Chondrocyte (in vitro differentiated cells): ENCODE measurements at places on chromosomes 13 and 19.

DNA sequence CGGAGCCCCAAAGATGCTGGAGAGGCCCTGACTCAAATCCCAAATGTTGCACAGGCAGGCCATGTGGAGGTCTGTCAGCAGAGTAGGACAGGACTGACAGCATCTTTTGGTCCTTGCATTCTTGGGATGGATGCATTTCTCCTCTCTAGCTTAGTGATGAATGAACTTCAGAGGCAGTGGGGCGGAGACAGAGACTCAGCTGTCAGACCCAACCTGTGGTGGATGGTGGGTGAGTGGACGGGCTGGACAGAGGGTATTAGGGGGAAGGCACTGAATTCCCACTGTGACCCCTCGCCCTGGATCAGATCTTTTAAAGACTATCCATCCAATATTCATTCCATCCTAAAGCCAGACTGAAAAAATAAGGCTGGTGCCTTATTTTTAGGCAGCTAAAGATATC lies 39.3 kb upstream of the GJB6 start:
- DNase-seq, result no peak

DNA sequence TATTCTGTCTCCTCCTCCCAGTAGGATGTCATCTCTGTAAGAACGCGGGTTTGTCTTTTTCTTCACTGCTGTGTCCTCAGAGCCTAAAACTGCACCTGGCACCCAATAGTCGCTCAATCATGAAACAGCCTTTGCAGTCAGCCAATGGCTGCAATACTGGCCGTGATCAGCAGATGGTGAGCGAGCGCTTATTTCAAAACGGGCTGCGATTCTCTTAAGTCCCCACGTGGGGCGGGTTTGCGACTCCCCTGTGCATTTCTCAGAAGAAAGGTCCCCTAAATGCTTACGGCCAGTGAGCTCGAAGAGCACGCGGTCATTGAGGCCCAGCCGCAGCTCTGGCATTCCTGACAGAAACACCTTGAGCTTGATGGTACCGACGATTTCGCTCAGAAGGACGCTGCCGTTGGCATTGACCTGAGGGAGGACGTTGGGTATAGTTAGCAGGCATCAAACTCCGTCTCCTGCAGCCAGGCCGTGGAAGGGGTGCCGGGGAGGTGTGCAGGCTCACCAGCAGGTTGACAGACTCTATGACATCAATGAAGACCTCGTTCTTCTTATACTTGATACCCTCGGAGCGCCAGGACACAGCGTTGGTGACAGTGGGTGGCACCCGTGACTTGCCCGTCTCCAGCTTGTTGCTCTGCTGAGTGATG lies 6.0 kb downstream of the AP1M2 start:
- DNase-seq, result no peak

- no peak for DNase-seq
Measured at GRCh38 chr13:21050288-21051197, 10.8 kb downstream of the LATS2 start.

DNA sequence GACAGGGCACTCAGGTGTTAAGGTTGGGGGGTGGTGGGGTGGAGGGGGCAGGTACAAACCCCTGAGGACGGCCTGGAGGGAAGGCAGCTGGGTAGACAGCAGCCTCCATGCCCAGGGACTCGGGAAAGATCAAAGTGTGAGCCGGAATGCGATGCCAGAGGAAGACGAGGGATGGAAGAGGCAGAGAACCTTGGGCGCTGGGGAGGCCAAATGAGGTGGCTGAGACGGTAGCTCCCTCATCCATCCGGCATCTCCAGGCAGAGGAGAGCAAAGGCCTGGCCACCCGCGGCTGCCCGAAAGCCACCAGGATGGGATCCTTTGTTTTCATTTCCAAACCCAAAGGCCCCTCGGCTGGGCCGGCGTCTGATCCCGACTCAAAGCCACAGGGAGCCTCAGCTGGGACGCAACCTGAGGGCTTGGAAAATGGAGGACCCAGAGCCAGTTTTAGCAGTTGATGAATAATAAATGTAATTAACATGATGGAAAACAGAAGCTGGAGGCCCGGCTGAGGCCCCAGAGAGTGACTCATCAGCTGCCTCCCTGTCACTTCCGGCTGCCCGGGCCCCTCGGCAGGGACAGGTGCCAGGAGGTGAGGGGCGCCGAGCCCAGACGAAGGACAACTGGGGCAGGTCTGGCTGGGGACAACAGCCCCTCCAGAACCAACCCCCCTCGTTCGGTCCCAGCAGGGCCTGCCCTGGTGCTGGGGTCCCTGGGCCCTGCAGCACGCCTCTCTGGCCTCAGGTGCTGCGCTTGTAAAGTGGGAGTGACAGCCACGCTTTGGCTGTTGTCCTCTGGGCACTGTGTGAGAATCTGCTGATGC lies 61.6 kb downstream of the CEBPG start:
- peak; percentile 73 for DNase-seq

GRCh38 chr13:25397763-25398162 lies 26.0 kb downstream of the ATP8A2 start:
- no peak for DNase-seq

DNA sequence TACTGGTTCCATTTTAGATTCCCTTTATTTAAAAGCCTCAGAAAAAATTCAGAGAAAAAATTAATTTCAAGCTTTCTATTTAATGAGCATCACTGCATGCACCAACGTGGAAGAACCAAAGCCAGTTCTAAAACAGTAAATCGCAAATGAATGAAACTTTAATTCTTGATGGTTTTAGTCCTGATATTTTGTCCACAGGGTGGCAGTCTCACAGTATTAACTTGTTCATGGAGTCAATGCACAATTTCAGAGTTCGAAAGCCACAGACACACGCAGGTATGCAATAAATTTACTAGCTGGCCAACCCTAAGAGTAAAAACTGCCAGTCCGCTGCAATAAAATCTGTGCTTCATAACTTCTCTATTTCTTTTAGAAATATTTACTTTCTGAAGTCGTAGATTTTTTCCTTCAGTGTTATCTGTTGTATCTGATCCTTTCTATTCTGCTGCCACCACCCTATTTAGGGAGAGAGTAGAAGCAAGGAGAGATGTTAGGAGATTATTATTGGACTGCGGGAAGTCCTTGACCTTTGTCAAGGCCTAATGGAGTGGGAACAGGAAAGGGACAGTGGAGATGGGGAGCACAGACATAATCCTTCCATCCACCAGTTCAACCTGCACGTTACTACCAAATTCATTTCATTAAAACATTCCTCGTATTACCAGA lies 7.0 kb upstream of the WBP4 start:
- DNase-seq, result no peak

DNA sequence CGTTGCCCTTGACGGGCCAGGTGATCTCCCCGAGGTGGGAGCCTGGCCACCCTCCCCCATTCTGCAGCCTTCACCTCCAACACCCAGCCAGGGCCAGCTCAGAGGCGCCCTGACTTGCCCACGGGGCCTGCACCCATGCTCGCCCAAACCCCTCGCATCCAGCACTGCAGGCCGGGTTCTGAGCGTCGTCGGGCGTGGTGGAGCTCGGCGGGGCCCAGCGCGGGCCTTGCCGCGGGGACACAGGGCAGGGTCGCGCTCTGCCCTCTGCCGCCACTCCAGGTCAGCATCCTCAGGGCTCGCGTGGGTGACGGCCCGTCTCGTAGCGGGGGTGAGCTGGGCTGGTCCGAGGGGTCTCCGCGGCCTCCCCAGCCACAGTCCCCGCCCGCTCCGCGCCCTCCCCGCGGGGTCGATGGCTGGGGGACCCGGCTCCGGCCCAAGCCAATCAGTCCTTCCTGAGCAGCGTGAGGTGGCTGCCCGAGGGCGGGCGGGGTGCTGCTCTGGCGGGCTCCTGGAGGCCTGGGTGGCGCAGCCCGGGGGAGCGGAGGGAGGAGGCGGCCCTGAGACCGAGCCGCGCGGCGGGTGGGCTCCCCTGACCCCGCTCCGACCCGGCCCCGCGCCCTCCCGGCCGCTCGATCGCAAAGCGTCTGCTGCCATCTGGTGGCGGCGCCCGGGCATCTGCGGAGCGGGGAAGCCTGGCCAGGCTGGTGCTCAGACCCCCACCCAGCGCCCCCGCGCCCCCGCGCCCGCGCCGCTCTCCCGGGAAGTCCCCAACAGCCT lies 61.4 kb downstream of the CCNE1 start:
- peak; percentile 79 for DNase-seq

- no peak for DNase-seq
Measured at GRCh38 chr19:17448131-17448967, at the start of gene TMEM221. TMEM221 (minus strand) TSS chr19:17448668; CDS start chr19:17448462, 206 bp downstream.

DNA sequence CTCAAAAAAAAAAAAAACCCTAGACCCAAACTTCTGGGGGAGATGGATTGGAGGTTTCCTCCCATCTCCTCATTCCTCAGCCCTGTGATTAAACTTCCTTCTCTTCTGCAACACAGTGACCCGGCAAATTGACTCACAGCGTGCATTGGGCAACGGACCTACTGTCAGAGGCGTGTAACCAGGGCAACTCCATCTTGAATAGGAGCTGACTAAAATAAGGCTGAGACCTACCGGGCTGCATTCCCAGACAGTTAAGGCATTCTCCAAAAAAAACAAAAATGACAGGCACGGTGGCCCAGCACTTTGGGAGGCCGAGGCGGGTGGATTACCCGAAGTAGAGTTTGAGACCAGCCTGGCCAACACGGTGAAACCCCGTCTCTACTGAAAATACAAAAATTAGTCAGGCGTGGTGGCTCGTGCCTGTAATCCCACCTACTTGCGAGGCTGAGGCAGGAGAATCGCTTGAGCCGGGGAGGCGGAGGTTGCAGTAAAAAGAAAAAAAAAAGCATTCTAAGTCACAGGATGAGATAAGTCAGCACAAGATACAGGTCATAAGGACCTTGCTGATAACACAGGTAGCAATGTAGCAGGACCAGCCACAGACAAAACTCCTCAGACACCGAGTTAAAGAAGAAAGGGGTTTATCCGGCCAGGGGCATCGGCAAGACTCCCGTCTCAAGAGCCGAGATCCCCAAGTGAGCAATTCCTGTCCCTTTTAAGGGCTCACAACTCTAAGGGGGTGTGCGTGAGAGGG lies 5.4 kb upstream of the NLRP7 start:
- DNase-seq, result no peak

DNA sequence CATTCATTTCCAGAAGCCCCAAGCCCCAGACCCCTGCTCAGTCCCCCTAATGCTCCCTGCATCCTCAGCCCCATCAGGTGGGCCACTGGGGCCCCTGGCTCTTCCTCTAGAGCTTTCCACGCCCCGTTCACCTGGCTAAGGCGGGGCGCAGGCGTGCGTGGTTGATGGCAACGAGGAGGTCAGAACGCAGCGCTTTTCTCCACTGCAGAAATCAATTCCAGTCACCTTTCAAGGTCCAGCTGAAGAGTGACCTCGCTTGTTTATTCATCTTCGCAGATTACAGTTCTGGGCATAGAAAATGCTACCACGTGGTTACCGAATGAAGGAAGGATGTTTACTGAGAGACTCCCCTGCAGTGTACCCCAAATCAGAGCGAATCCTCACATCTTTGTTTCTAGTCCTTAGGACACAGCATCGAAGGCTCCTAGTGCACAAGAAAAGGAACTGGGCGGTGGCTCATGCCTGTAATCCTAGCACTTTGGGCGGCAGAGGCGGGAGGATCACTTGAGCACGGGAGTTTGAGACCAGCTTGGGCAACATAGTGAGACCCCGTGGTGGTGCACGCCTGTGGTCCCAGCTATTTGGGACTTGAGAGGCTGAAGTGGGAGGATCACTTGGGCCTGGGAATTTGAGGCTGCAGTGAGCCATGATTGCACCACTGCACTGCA lies 828 bp upstream of the PBX4 start:
- DNase-seq, result no peak

DNA sequence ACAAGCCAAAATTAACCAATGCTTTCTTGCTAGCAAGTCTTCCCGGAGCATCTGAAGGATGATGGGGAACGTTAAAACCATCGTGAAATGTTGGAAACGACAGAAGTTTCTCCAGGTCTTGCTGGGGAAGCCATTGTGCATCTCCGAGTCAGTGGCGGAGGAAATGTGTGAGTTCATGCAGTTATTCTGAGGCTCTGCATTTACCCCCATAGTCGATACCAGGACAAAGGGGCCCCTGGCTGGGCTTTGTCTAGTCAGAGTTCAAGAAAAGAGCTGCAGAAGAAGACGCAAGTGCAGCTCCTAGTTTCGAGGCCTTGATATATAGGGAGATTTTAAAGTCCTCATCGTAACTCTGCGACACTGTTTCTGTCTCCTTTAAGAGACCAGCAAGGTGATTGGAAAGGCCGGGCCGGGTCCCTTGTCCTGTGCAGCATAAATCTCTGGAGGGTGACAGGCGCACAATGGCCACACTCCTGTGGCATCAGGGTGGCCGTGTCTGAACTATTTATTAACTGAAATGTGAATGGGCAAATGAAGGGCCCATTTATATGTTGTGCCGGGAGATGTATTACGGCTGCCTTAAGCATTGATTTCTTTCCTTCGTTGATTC lies 172.0 kb downstream of the TEX29 start:
- DNase-seq, result peak; percentile 39

GRCh38 chr19:41442473-41443355 lies at the start of gene ERICH4:
ERICH4 (plus strand) TSS chr19:41443156; CDS start chr19:41443170, 14 bp downstream.
- DNase-seq, result peak; percentile 55

DNA sequence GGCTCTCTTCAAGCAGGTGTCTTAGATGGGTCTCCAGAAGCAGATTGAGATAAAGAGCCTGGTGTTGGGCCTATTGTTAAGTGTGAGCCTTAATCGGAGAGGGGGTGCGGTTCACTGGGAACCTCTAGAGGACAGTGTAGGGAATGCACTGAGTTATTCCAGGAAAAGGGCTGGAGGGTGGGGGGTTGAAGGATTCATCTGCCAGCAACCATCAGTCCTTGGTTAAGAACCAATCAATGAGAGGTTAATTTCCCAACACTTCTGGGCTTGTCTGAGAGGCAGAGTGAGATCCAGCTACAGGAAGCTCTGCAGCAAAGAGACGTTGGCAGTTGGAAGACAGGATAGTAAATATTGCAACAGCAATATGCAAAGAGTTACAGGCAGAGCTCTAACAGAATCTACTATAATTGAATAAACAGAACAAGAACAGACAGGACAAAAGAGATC lies 28.7 kb downstream of the CYP4F2 start:
- DNase-seq, result no peak

- DNase-seq, result no peak
Measured at GRCh38 chr13:51731759-51732158, 72.2 kb downstream of the DHRS12 start.

DNA sequence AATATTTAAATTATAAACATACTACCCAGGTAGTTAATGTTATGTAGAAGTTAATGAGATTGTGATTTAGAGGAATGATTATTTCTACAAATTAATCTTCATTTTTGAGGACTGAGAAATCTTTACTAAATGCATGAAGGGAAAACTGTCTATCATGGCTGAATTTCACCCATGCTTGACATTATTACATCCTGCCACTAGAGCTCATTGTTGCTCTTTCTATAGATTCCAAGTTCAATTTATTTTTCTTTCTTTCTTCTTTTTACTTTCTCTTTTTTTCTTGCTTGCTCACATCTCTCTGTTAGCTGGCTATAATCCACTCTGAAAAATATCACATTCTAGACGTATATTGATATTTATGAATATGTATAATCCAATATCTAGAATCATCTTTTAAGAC lies 505.0 kb upstream of the KLHL1 start:
- no peak for DNase-seq

DNA sequence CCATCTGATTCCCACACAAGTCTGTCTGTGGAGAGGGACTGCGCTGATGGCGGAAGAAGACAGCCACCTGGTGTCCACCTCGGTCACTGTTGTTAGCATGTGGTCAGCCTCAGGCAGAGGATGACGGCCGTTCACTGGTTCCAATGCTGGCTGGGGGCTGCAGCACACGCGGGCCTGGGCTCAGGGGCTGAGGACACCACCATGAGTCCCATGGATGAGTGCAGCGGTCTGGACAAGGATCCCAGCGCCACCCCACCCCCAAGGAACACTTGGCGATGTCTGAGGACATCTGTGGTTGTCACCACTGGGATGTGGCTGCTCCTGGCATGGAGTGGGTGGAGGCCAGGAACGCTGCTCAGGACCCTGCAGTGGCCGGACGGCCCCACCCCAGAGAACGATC lies 10.9 kb downstream of the DPP9 start:
- no peak for DNase-seq
